ENCODE measurements at places on chromosomes 4 and X. TPM values are rescaled to one million over a fixed set of nuclear protein-coding genes. Genes with fewer than 3 reads are reported as not detected.

- DNase-seq = no peak
Measured at GRCh38 chr4:148048598-148048997, 316.7 kb downstream of the ARHGAP10 start.

- no peak for DNase-seq
Measured at GRCh38 chr4:137529432-137529831, 2.9 kb downstream of the PCDH18 start.

- DNase-seq = no peak
Measured at GRCh38 chr4:155487210-155487609, 110.4 kb upstream of the MAP9 start.

DNA sequence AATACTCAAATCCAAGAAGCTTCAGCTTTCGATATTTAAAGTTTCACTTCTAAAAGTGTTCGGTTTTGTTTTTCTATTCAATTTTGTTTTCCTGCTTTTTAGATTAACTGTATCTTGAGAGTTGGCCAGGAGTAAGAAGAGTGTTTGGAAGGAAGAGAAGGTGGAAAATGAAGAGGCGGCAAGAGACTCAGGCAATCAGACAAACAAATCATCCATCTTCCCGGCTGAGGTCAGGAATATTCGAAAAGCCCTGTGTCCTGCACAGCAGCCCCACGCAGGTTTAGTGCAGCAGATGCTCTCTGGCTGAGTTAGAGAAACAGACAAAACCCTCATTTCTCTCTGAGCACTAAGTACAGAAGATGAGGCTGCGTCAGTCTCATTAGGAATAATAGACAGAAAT, 330.3 kb upstream of the NOCT start:
- DNase-seq = no peak

DNA sequence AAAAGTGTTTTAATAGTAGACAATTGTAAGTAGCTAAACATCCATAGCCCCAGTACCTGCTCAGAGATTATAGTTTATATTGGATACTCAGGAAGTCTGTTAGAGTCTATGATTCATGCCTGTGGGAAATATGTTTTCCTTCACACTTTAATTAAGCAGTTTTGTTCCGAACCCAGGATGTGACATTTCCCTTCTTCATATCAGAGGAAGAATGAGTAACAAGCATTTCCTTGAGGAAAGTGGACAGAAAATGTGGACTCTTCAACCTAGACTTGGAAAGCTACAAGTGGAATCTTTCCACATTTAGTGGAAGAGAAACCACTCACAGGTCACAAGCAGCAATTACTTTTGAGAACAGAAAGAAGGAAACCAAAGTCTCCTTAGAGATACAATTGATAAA, 419.4 kb downstream of the C4orf33 start:
- DNase-seq = no peak

GRCh38 chr4:101782546-101782945, 8.0 kb upstream of the BANK1 start:
- no peak for DNase-seq

DNA sequence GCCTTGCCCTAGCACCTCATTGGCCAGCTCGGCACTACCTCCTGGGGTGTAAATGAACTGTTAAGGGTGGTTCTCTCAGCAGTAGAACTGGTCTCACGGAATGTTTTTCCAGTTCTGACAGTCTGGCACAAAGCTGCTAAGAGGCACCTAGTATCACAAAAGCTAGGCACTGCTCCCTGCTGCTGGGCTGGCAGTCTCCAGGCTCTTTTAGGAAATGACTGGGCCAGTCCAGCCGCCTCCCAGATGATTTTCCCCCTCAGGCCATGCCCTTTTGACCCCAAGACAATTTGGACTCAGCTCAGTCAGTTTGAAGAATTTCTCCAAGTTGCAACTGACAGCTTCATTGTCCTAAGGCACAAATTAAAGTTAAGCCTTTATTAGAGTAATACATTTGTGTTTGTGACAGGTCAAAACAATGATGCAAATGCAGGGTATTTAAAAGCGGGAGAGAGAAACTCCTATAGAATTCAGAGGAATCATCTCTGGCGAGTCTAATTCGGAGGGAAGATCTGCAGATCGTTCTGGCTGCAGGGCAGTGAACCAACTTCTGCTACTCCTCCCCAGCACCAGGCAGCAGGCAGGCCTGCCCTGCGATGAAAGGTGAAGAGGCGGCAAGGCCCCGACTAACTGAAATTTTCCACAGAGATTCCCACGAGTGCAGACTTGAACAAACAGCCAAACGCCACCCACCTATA, 7.9 kb downstream of the FRMD7 start:
- DNase-seq = no peak

The KLF8 gene
- 17.9 TPM for total RNA-seq

The LONRF3 gene
- 28.5 TPM for total RNA-seq

All from upper lobe of left lung (tissue), 6 donors.